NCI-H1436 (cell line): ENCODE measurements at places on chromosomes 6 and 20.
A peak's percentile ranks its signal among the peaks of the same experiment; 100 is the strongest.

DNA sequence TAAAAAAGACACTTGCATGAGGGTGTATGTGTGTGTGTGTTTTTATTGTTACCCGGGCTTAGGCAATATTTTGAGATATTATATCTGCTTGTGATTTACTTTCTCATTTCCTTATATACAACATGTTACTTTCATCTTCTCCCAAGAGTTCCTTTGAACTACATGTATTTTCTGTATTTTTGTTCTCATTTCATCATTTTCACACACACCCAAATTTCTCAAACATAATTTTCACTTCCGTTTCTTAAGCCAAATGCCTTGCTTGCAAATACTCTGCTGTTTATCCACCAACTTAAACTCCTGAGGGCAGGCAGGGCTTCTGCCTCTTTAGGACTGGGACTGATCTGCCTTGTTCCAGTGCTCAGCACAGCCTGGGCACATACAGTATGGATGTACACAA, 69.3 kb upstream of the FYN start:
- no peak for DNase-seq

DNA sequence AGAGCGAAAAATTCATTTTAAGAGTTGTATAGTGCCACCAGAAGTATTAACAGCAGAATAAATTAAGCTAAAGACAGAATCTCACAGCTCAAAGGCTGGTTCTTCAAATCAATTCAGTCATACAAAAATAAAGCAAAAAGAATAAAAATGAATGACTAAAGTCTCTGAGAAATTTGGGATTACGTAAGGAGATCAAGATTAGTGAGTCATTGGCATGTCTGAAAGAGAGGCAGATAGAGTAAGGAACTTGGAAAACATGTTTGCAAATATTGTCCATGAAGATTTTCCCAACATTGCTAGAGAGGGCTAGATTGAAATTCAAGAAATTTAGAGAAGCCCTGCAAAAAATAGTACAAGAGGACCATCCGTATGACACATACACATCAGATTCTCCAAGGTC, 1413.9 kb upstream of the ADGRB3 start:
- no peak for DNase-seq

DNA sequence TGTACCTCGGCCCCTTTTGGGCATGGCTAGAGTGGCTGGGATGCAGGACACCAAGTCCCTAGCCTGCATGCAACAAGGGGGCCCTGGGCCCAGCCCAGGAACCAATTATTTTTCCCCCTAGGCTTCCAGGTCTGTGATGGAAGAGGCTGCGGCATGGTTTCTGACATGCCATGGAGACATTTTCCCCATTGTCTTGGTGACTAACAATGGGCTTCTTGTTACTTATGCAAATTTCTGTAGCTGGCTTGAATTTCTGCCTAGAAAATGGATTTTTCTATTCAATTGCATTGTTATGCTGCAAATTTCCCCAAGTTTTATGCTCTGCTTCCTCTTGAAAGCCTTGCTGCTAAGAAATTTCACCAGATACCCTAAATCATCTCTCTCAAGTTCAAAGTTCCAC, 1269.6 kb upstream of the CITED2 start:
- DNase-seq, result no peak

DNA sequence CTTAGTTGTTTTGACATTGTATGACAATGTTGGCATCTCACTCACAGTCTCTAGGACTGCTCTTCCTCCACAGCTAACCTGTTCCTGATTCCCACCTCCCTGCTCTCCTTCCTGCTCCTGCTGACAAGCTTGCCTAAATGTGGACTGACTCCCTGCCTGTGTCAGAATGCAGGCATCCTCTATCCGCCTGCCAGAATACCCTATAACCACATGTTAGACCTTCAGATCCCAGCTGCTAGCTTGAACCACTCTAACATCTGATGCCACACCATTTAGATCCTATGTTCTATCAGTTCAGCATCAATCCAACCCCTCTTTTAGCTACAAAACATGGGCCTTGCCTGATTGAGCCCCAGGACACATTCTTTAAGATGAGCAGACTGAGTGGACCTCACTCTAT, 12.2 kb downstream of the FILIP1 start:
- no peak for DNase-seq

- no peak for DNase-seq
Measured at GRCh38 chr6:110826236-110827129, 11.2 kb upstream of the CDK19 start.

DNA sequence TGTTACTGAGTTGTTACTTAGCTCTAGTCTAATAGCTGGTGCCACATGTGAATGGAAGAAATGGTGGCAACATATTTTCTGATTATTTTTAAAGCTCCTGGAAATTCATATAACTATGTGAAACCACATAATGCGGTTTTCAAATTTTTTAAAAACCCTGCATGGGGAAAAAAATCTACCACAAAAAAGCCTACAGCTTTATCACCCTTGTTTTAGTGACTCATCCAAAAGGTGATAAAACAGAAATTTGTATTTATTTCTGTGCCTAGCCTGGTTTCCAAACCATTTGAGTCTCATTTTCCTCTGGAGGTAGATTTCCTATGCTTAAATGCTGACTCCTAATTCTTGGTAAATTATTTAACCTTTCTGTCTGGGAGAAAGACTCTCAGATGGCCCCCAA, 5.4 kb upstream of the FBXO30 start:
- DNase-seq, result no peak

DNA sequence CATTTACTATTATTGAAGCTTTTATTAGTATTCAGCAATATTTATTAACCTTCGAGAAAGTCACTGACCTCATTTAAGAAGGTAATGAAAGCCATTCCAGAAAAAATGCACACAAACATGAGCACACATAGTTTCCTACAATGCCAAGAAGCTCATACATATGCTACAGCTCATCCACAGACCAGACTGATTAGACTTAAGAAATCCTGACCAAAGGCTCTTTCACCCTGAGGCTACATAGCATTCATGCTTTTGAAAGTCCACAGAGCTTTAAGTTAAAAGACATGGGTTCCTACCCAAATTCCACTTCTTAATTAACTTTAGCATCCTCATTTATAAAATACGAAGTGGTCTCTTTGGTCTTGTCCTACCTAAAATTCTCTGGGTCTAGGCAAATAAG, 430.4 kb downstream of the TBC1D32 start:
- DNase-seq, result no peak

DNA sequence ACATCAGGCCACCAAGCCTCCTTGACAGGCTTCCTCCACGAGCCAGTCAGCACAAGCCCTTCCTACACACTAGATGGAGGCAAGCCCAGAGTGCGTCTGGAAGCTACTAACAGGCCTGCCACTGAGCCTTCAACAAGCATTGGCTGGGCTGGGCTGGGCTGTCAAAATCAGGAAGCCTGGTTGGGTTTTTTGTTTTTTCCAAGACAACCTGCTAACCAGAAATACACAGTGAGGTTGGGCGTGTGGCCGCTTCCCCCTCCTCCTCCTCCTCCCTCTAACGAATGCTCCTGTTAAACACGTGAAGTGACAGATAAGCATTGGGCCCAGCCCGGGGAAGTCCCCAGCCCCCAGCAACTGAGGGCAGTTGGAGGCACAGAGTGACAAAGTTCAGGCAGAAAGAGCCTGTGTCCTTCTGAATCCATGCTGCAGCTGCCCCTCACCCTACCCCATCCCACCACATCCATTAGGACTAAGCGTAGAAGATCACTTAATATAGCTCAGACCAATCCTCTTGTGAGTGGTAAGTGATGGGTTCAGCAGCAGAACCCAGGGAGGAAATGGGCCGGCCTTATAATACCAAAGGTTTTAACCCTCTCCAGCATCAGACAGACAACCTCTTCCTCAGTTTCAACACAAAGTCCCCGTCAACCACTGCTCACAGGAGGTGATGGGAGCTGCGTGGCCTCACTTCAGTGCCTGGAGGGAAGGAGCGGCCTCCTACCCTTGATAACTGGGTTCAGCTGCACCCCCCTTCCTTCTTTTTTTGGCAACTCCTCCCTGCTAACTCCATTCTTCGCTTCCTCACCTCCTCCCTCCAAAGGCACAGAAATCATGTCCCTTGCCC, 1.1 kb downstream of the NFATC2 start:
- DNase-seq, result peak; percentile 25
